ENCODE measurements at places on chromosomes 12 and 14.

DNA sequence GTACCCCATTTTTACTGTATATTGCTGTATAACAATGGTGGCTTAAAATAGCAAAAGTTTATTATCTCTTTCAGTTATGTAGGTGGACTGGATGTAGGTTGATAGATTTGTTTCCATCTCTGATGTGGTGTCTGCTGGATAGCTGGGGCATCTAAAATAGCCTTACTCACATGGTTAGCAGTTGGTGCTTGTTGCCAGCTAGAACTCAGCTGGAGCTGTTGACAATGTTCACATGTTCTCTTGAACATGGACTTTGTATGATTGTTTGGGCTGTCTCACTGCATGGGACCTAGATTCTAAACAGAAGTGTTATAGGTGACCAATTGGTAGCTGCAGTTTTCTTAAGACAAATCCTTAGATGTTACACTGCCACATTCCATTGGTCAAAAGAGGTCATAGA is 126.9 kb downstream of the GPHN start:
- DNase-seq, result no peak

GRCh38 chr12:38904537-38905479 is 583 bp downstream of the CPNE8 start:
- DNase-seq, result peak; percentile 3

GRCh38 chr14:75303381-75303789 is 24.8 kb downstream of the FOS start:
- no peak for DNase-seq

DNA sequence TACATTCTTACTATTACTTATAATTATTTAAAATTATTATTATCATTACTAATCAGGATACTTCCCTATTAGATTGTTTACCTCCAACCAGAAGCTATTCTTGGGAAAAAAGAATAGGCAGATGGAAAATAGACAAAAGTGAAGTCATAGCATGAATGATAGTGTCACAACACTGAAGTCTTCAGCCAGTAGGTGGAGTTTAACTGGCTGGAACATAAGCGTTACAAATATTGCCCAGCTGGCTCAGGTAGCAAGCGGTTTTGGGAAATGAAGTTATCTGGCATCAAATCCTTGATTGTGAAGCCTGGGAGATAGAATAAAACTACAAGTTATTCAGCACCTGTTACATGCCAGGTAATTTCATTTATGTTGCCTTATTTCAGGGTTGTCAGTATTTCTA is 762.9 kb downstream of the C12orf50 start:
- DNase-seq, result no peak

- DNase-seq, result peak; percentile 68
These were observed 11.3 kb downstream of the PHLDA1 start for GRCh38 chr12:76020281-76020680.

DNA sequence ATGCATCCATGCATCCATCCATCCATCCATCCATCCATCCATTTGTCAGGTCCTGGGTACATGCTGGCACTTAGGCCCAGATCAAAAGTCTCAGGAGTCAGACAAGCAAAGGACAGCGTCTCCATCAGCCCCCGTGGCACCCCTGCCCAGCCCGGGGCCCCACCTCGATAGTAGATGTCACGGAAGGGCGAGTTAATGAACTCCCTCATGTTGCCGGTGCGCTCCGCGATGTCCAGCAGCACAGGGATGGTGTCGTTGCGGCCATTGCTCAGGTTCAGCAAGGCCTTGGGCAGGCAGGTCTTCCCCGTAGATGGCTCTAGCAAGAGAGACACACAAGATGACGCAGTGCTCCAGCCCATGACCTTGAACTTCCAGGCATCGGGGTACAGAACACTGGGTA is 30.4 kb downstream of the TRPV4 start:
- DNase-seq, result no peak

DNA sequence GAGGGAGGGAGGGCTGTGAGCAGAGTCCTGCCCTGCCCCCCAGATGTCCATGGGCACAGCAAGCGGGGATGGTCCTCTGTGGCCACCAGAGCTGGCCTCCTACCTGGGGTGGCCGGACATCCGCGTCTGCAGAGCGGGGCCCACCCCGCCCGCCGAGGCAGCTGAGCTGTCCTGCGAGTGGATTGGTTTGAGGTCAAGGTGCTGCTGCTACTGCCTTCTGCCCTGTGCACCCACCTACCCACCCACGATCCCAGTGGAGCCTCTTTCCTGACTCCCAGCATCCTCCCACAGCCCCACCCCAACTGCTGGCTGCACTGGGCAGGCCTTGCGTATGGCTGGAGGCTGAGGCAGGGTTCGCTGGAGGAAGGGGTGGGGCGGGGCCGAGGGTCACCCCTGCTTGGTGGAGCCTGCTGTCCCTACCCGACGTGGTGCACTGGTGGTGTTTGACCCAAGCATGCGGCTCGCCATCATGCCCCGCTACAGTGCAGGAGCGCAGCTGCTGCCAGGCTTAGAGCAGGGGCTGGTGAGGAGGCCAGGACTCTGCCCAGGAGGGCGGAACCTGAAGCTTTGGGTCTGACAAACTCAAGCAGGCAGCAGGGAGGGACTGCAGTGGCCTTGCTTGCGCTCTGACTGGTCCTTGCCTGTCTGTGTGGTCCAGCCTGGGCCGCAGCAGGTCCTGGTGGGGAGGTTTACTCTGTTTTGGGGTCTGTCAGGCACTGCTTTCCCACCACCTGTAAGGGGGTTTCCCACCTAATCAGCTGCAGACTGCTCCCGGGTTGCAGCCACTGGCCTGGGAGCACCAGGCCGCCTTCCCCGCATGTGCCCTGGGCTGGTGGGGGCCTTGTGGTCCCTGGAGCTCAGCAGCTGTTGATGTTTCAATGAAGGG is 23.7 kb downstream of the CEP170B start:
- no peak for DNase-seq

Data from stimulated activated CD8-positive, alpha-beta memory T cell treated with anti-CD3 and anti-CD28 coated beads, Interleukin-7, amount 100 ng/mL, for 4 hours (primary cell).